GM23248 (cell line): ENCODE measurements at places on chromosomes 5 and 9.
A peak's percentile ranks its signal among the peaks of the same experiment; 100 is the strongest.

DNA sequence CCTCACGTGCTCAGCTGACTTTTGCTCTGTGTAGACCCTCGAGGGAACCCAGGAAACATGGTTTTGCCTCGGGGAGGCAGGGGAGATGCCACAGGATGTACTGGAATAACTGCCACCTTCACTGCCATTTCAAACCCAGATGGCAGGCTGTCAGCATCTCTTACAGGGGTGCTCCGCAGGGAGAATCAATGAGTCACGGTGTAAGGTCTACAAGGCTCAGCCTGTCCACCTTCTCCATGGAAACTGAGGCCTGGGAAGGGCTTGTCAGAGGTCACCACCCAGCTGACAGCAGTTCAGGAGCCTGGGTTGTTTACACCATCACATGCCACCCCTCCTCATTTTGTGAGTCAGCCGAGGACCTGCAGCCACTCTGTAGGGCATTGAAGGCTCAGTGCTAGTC, 30.8 kb downstream of the DAB2IP start:
- no peak for DNase-seq

- DNase-seq, result no peak
Observed at GRCh38 chr5:123809594-123810221, 297.7 kb downstream of the CSNK1G3 start.

DNA sequence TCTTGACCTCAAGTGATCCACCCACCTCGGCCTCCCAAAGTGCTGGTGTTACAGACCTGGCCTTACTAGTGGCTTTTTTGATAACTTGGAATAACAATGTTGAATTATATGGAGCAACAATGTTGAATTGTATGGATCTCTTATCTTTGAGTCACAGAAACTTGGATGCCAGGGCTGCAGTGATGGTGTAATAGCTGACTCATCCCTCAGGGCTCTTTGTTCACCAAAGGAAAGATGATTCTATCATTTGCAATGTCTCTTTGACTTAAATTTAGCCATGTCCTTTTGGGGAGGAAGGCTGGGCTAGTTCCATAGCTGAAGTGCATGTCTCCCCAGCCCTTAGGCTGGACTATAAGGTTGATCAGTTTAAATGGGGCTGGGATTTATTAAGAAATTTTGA, 172.3 kb downstream of the PDZD2 start:
- peak; percentile 93 for DNase-seq

- DNase-seq, result peak; percentile 57
Observed at GRCh38 chr5:102792705-102793104, 37.6 kb downstream of the PAM start.

DNA sequence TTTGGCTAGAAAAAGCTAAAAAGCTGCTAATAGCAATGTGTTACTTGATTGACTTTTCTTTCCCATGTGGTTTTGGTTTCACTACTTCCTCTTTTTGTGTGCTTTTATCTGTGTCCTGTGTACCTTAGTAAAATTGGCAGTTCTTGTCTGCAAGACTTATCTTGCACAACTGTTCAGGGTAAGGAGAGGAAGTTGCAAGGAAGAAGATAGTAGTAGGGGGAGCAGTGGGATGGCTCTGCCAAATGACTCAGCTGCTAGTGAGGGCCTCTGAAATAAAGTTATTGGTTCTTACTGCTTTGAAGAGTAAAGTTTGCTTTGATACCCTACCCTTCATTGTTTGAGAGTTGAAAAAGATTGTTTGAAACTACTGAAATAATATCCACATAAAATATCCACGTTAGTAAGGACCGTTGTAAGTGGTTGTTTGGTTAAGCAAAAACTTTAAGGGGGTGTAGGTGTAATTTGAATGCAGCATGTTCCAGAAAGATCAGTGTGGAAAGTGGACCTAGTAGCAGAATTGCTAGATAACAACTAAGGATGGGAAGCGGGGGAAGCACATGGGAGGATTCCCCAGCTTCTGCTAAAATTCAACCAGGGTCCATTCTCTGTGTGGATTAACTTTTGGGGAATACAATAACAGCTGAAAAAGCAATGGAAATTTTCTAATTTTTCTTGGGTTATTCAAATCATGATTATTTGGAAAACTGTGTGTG, 123.5 kb downstream of the SCAMP1 start:
- DNase-seq, result peak; percentile 37

DNA sequence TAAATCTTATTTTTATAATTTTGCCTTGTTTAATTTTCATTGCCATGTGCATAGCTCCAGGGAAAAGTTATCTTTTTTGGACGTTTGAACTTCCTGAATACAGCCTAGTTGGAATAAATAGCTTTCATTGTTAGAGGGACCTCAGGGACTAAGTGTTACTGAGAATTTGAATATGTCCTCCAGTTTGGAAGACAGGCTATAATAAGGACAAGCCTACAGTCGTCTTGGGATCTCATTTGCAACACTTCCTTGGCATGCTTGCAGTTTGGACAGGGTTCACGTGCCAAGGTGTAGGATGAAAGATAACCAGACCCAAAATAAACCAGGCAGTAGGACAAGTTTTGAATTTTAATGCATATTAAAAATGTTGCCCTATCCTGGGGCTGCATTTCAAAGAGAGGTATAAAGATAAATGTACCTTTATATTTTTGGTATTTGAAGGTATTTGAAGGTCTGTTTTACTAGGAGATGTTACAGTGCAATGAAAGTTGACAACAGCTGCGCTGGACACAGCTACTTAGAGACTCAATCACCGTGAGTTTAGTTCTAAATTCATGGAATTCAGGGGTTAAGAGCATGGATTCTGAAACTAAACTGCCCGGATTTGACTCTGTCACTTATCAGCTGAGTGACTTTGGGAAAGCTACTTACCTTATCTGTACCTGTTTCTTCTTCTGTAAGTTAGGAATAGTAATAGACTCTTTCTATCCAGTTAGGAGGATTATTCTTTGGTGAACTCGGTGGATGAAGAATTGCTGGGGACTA, 134.1 kb downstream of the ACTBL2 start:
- no peak for DNase-seq

DNA sequence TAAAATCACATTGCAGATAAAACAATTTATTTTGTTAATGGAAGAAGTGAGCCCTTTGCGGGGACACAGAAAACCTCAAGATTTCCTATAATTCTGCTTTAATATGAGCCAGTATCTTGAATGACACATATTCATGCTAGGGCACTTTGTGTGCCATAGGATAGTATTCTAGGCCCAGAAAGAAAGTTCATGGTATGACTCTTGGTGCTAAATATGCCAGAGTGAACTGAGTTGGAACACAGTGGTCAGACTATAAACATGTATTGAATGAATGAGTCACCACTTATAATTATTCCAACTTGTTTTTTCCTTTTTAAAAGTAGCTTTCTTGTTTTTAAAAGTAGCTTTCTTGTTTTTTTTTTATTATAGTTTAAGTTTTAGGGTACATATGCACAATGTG, 46.0 kb downstream of the ADAMTS19 start:
- peak; percentile 4 for DNase-seq

DNA sequence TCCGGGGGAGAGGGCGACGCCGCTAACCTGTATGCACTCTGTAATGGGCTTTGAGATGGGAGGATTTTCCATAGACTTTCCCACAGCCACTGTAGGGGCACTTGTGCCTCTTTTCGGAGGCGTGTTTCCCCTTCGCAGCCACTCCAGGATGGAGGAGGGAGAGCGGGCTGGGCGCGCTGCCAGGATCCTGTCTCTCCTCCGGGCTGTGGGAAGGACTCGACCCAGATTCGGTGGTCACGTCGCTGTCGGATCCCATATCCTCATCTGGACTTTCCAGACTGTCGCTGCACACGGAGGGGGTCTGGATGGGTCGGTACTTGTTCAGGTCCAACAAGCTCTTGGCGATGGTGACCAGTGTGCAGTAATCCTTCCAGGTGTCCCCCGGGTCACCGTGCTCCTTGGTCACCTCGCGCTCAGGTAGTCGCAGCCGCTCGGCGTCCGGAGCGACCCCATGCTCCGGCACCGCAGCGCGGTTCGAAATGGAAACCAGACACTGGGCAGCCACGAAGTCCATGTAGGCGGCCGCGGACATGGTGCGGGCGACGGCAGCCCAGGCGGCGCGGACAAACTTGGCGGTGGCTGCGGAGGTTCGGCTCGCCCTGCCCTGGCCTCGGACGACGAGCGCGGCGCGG, 1.5 kb downstream of the KLF9 start:
- DNase-seq, result peak; percentile 85

DNA sequence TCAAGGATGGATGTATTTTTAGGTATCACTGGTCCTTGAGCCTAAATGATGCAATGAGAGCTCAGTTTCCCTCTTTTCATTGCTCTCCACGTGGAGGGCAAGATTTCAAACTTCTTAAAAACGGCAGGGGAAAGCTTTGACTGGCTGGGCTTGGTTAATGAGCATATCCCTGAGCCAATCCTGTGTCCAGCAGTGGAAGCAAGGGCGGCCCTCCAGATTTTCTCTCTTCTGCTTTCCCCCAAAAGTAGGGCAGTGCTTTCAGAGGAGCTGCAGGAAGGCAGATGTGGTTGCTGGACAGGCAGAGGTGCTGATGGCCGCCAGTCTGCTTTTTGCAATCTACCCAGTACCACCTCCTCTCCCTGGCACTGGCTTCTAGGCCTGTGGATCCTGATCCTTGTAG, 30.0 kb upstream of the TBC1D2 start:
- no peak for DNase-seq

DNA sequence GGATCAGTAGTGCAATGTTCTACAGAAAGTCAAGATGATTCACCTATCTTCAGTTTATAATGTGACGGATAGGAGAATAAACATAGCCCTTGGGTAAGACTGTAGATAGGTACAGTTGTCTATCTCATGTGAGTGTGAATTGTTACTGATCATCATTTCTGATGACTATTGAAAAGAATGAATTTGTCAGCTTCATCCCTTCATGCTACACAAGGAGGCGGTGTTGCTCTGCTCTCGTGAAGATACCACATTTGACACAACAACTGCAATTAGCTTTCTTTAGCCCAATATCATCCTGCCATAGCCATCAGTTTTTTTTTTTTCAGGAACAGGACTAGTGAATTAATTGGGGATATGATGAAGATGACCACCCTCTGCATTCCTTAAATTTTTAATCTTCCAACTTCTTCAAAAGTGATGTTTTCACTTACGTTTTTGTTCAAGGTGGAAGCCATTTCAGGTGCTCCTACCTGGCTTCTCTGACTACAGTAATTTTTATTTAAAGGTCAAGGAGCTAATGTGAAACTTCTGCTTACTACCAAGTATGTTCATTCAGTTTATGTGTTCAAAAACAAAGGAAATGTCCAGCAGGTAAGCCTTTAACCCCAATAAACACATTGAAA, 152.9 kb upstream of the MOCS2 start:
- peak; percentile 80 for DNase-seq

GRCh38 chr9:93136011-93136440, 2.0 kb upstream of the NINJ1 start:
- peak; percentile 71 for DNase-seq
